ENCODE measurements at places on chromosomes 12 and 14.

- no peak for DNase-seq
Measured at GRCh38 chr12:106192659-106193393, 54.1 kb upstream of the NUAK1 start.

GRCh38 chr14:75553157-75553556, 25.3 kb upstream of the FLVCR2 start:
- no peak for DNase-seq

GRCh38 chr12:50224026-50224692, 57.0 kb upstream of the CERS5 start:
- no peak for DNase-seq

GRCh38 chr12:128810182-128811127, 13.3 kb downstream of the SLC15A4 start:
- DNase-seq = no peak

DNA sequence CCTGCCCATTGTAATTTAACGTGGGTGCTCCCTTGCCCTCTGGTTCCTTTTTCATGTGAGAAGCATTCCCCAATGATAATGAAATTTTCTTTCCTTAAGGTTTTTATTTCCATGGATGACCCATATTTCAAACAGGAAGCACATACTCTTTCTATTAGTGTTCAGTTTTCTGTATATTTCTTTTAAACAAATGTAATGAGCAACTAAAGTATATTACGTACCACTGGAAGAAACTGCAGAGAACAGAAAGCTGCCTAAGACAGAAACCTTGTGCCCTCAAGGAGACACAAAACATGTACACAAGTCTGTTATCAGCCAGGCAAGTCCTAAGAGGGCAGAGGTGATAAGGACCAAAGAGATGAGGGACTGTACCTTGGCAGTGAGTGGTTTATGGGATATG, 414.9 kb downstream of the ETNK1 start:
- no peak for DNase-seq
